Daoy (cell line): ENCODE measurements at places on chromosomes 3 and 15.
A peak's percentile ranks its signal among the peaks of the same experiment; 100 is the strongest.

DNA sequence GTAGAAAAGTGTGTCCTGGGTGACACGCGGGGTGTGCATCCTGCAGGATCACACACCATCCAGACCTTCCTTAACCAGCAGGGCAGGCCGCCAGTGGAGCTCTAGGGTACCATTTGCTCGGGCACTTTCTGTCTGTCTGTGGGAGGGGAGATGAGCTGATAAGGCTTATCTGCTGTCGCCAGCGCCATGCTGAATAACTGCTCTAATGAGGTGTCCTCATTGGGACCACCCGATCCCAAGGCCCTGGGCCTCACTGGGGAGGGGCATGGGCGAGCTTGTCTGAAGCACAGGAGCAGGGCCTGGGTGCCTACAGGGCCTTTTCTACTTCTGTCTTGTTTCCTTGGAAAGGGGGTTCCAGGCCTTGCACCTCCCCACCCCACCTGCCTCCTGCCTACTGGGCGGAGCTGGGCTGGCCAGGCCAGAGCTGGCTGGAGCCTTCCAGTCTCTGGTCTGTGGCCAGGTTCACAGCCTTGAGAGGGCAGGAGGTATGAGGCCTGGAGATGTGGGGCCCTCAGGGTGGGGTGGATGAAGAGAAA is 2.5 kb upstream of the GATA2 start:
- no peak for DNase-seq

GRCh38 chr15:39584662-39585388 is 3.9 kb downstream of the THBS1 start:
- no peak for DNase-seq

- DNase-seq: no peak
Observed at GRCh38 chr3:99765042-99765942, 52.4 kb upstream of the CMSS1 start.

- DNase-seq: no peak
Observed at GRCh38 chr15:49927189-49927861, 191.7 kb downstream of the ATP8B4 start.

- peak; percentile 8 for DNase-seq
Observed at GRCh38 chr15:61598655-61599054, 369.6 kb upstream of the RORA start.

DNA sequence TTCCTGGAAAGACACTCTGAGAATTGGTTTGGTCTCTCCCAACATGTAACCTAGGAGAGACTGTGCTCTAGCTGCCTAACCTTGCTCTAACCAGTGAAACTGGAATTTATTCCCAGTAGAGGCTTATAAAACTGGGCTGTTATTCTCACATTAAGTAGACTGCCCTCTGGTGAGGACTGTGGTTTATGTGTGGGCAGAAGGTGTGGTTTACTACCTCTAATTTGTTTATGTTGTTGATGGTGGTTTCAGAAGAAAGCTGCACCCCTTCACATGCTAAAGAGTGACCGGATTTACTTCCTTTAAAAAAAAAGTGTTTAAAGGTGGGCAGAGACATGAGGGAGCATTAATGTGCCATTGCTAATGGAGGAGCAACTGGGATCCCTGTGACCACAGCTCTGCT is 273.2 kb downstream of the MECOM start:
- no peak for DNase-seq

GRCh38 chr3:143016321-143016972 is 15.1 kb downstream of the U2SURP start:
- no peak for DNase-seq

GRCh38 chr3:48934333-48934991 is 15.8 kb downstream of the ARIH2 start:
- no peak for DNase-seq

DNA sequence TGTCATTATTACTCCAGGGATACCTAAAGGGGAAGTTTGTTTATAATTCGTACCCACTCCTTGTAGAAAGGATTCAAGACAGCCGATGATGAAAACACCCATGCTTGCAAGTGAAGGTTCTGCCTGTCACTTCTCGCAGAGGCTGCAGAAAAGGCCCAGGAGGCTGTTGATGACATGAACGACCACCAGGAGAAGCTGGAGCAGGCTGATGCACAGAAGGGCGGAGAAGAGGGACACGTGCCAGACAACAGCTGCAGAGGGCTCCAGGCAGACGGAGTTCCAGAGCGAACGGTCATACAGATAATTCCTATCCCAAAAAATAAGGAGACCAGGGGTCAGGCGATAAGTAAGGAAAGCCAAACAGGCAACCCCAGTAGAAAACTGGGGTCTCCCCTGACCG is 5.7 kb upstream of the DYNLT2B start:
- no peak for DNase-seq

GRCh38 chr3:68090571-68090970 is 436.2 kb upstream of the SUCLG2 start:
- DNase-seq: no peak

DNA sequence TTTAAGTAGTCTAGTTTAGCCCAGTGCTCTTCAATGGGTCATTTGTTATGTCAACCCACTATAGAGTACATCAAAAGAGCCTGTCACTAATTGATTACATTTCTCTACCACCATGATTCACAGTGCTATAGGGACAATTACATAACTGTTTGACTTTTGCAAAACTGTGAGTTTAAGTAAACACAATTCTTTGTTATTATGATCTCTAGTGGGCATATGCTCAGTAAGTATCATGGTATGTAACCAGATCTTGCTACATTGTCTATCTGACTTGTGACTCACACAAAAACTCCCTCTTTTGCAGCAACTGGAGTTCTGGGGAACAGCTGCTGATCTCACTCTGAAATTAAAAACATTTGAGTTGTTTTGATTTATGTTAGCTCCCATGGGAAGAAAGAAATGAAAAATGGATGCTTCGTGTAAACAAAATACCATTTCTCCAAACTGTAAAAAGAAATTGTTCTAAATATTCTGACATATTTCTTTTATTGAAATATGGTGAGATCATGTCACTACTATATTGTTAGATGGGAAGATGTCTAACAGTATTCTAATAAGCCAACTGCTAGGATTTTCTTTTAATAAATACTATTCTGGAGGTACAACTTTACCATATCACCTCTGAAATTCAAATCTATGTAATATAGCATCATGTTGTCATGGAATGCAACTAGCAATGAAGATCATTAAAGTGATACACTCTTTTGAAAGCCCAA is 470.4 kb downstream of the ROBO1 start:
- peak; percentile 72 for DNase-seq

DNA sequence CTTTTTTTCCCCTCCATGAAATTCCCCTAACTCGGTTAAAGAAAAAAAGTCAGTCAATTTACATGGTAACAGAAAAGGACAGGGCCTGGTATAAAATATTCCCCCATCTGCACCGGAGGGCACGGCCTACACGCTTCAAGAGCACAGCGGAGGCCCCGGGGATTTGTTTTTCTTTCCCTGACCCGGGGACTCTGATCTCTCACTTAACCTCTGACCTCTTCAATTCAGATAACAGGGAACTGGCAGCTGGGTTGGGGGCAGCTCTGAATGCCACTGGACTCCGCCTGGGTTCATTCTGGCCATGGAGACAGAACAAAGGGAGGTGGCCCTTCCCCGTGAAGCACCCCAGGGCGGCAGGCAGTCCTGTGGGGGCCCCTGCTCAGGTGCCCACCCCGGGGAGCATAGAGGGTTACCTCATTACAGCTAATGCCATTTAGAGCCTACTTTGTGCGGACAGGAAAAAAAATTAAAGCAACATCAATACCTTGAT is 257.5 kb downstream of the SHQ1 start:
- DNase-seq: no peak

- peak; percentile 55 for DNase-seq
Observed at GRCh38 chr3:134651347-134652041, 672 bp upstream of the KY start.

DNA sequence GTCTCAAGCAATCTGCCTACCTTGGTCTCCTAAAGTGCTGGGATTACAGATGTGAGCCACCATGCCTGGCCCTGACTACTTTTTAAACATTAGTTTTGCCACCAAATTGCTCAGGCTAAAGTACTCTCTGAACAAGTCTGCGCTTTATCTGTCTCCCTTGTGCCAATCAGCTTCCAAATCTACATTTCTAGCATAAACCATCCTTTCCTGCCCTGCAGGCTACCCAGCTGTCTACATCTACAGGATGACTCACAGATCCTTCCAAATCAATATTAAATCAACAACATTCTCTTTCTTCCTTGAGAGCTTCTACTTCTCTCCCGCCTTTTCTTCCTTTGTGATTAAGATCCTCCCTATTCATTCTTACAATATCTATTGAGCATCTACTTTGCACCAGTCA is 16.0 kb upstream of the ATOSA start:
- no peak for DNase-seq

DNA sequence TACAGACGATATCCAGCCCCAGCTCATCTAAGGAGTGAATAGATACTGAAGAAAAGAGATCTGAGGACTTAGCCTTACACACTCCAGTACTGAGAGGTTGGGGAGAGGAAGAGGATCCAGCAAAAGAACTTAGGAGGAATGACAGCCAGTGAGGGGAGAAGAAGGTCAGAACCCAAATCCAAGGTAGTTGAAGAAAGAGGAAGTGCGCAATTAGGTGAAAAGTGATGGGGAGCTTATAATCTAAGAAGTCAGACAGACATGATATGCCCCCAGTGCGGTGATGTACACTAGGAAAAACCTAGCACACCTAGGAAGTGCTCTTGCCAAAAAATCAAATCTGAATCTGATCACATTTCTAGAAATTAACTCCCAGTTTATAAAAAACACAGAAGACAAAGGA is 20.6 kb downstream of the ENTPD3 start:
- no peak for DNase-seq

GRCh38 chr3:109275702-109276293 is 40.5 kb downstream of the DPPA2 start:
- peak; percentile 20 for DNase-seq

DNA sequence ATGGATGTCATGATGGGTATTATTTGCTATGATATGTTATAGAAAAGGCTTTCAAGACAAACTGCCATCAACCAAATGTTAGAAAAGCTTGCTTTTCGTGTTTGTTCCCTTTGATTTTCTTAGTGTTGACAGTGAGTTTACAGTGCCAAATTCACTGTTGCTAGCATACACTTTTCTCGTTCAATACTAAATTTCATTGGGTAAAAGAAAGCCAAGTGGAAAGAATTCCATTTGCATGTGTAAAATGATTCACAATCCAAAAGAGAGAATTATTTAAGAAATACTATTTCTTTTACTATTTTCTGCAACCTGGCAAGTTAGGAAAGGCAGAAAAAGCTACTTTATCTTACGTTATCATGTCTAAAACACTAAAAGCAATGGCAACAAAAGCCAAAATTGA is 301.4 kb downstream of the OTOL1 start:
- DNase-seq: no peak

GRCh38 chr3:141938011-141938500 is 61.6 kb downstream of the ATP1B3 start:
- DNase-seq: no peak

GRCh38 chr3:61589856-61590255 is 28.5 kb downstream of the PTPRG start:
- DNase-seq: peak; percentile 66

DNA sequence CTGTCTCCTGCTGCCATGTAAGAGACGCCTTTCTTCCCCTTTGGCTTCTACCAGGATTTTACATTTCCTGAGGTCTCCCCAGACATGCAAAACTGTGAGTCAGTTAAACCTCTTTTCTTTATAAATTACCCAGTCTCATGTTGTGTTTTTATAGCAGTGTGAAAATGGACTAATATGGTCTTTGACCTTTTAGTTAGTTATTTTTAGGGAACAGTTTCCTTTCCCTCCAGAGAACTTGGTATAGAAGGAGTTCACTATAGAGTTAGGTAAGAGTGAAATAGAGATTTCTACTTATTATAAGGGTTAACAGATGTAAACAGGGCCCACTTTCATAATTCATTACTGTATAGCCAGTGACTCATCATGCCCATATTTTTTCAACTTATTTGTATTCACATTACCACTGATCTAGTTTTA is 170.9 kb downstream of the UNC13C start:
- DNase-seq: no peak

GRCh38 chr15:42184736-42185135 is 23.4 kb downstream of the VPS39 start:
- no peak for DNase-seq

DNA sequence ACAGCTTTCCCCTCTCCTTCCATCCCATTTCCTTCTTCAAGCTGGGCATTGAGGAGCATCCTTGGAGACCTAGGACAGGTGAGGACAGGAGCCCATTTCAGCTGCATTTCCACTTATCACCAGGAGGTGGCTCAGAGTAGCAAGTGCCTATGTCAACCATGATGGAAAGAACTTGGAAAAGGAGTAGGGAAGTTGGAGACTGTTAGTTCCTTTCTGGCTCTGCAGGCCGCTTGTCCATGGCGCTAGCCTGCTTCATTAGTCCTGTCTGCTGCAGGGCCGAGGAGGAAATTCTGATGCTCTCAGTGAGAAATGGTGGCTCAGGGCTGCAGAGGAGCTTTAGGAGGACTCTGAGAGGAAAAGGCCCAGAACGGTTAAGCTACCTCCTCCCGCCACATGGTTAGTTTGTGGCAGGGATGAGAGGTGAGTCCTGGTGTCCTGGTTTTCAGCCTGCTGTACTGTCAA is 7.0 kb upstream of the CD276 start:
- peak; percentile 57 for DNase-seq

- DNase-seq: no peak
Observed at GRCh38 chr3:119609301-119609700, 11.6 kb downstream of the PLA1A start.

DNA sequence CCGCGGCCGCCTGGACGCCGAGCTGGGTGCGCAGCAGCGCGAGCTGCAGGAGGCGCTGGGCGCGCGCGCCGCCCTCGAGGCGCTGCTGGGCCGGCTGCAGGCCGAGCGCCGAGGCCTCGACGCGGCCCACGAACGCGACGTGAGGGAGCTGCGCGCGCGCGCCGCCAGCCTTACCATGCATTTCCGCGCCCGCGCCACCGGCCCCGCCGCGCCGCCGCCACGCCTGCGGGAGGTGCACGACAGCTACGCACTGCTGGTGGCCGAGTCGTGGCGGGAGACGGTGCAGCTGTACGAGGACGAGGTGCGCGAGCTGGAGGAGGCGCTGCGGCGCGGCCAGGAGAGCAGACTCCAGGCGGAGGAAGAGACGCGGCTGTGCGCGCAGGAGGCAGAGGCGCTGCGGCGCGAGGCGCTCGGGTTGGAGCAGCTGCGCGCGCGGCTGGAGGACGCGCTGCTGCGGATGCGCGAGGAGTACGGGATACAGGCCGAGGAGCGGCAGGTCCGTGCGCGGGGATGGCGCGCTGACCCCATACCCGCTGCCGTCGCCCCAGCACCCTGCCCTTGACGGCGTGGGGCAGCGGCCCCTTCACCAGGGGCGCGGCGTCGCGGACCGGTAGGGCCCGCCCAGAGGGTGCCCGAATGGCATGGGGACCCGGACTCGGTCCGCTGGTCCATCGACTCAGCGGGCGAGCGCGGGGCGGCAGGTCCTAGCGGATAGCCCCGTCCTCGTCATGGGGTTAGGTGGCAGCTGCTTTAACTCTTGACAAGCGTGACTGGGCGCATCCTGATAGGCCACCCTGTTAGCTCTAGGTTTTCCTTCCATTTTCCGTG is 848 bp downstream of the SYNM start:
- DNase-seq: peak; percentile 83

DNA sequence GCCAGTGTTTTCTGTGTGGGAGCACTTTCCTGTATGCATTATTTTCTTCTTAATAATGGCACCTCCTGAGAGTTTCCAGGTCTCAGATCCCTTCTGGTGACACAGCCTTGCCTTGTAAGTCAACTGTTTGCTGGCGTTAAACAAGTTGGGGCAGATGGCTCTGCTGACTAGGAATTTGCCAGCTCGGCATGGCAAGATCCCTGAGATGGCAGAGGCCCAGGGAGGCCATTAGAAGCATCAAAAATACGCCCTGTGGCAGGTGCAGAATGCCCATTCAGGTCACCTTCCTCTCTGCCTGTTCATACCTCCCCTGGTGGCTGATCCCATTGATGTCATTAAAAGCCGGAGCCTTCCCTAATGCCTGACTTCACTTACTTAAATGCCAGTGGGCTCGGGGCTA is 320.9 kb upstream of the CTDSPL start:
- DNase-seq: no peak

GRCh38 chr3:194031867-194032635 is 103.9 kb upstream of the HES1 start:
- DNase-seq: peak; percentile 56
